ENCODE measurements at places on chromosomes 2 and 18. TPM values are rescaled to one million over a fixed set of nuclear protein-coding genes. Genes with fewer than 3 reads are reported as not detected.

- H3K27me3 ChIP-seq, result no peaks in the 10 kb centered on the region
- H3K4me3 ChIP-seq, result no peak overlapping the region
- no peaks in the 10 kb centered on the region for H3K36me3 ChIP-seq
Measured at GRCh38 chr2:175854129-175854528, 147.9 kb downstream of the LNPK start.

DNA sequence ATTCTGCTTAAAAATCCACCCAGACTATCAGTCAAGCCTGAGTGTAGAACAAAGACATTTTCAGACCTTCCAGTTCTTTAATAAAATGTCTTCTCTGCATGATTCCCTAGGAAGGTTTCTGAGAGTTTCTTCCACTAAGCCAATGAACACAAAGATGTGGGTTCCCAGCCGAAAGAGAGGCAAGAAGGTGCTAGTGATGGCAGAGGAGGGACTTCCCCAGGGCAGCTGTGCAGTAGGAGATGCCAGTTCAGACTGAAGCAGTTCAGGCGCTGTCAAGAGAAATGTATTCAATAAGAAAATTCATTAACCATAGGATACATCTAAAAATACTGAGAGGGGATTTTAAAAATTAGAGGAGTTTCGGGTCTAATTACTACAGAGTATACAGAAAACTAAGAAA, 83.3 kb downstream of the RND3 start:
- no peak for DNase-seq
- no peaks in the 10 kb centered on the region for H3K27me3 ChIP-seq
- no peak overlapping the region for H3K4me3 ChIP-seq
- H3K27ac ChIP-seq, result no peak overlapping the region
- no peaks in the 10 kb centered on the region for H3K36me3 ChIP-seq
- H3K4me1 ChIP-seq, result no peaks in the 10 kb centered on the region

- no peaks in the 10 kb centered on the region for H3K27me3 ChIP-seq
- H3K27ac ChIP-seq, result no peak overlapping the region
- DNase-seq, result no peak
- H3K4me1 ChIP-seq, result no peaks in the 10 kb centered on the region
Measured at GRCh38 chr2:16775899-16776231, 110.2 kb upstream of the CYRIA start.

DNA sequence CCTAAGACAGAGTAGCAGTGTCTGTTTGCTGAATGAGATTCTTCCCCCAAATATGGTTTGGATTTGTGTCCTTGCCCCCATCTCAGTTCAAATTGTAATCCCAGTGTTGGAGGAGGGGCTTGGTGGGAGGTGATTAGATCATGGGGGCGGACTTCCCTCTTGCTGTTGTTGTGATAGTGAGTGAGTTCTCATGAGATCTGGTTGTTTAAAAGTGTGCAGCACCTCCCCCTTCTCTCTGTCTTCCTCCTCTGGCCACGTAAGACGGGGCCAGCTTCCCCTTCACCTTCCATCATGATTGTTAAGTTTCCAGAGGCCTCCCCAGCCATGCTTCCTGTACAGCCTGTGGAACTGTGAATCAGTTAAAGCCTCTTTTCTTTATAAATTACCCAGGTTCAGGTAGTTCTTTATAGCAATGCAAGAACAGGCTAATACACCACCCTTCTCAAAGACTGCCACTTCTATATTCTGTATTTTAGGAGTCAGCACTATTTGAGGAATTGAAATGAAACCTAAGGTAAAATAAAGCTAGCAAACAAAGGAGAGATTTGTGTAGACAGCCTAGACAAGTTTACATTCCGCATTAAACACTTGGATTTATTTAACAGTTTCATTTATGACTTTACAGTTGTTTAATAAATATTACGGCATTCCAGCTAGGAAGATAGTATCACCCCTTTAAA, 21.6 kb downstream of the FBXO36 start:
- no peaks in the 10 kb centered on the region for H3K36me3 ChIP-seq
- H3K27me3 ChIP-seq, result no peaks in the 10 kb centered on the region
- H3K4me1 ChIP-seq, result no peaks in the 10 kb centered on the region
- DNase-seq, result no peak
- H3K27ac ChIP-seq, result no peak overlapping the region

- no peak for DNase-seq
- H3K27me3 ChIP-seq, result no peaks in the 10 kb centered on the region
Measured at GRCh38 chr2:29834036-29834540, 87.3 kb downstream of the ALK start.

GRCh38 chr18:4789506-4789905, 334.4 kb upstream of the DLGAP1 start:
- H3K27me3 ChIP-seq, result no peaks in the 10 kb centered on the region
- H3K4me1 ChIP-seq, result no peaks in the 10 kb centered on the region
- no peaks in the 10 kb centered on the region for H3K36me3 ChIP-seq
- DNase-seq, result no peak
- no peak overlapping the region for H3K27ac ChIP-seq

- no peaks in the 10 kb centered on the region for H3K27me3 ChIP-seq
- no peak for DNase-seq
- no peaks in the 10 kb centered on the region for H3K4me1 ChIP-seq
- H3K4me3 ChIP-seq, result no peak overlapping the region
- H3K27ac ChIP-seq, result no peak overlapping the region
- no peaks in the 10 kb centered on the region for H3K36me3 ChIP-seq
Measured at GRCh38 chr2:81872006-81872405, 1567.5 kb upstream of the LRRTM1 start.

- H3K4me1 ChIP-seq, result peaks cover 4% of the 10 kb centered on the region
- H3K27me3 ChIP-seq, result no peaks in the 10 kb centered on the region
- H3K27ac ChIP-seq, result peak overlapping the region; percentile 83
- peak overlapping the region; percentile 11 for H3K4me3 ChIP-seq
- peak; percentile 84 for DNase-seq
Measured at GRCh38 chr2:64311948-64312621, 141.9 kb upstream of the LGALSL start.

DNA sequence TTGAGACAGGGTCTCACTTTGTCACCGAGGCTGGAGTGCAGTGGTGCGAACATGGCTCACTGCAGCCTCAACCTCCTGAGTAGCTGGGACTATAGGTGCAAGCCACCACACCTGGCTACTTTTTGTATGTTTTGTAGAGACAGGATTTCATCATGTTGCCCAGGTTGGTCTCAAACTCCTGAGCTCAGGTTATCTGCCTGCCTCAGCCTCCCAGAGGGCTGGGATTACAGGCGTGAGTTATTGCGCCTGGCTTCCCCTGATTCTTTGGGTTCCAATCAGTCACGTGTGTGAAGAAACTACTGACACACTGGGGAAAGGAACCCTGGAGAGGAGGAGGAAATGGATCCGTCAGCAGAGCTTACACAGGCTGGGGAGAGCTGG, 22.3 kb upstream of the RAB10 start:
- no peak overlapping the region for H3K27ac ChIP-seq
- no peak overlapping the region for H3K4me3 ChIP-seq
- H3K4me1 ChIP-seq, result no peaks in the 10 kb centered on the region
- H3K36me3 ChIP-seq, result no peaks in the 10 kb centered on the region
- H3K27me3 ChIP-seq, result no peaks in the 10 kb centered on the region

The WBP1 gene
- 56.5 TPM for total RNA-seq

The PLCL1 gene
- total RNA-seq, result 14.8 TPM

The ASB18 gene
- not detected for total RNA-seq

The C2orf66 gene
- 0.19 TPM for total RNA-seq

Data from aorta (tissue), 5 donors.